HFFc6 (cell line): ENCODE measurements at places on chromosomes 3 and 15.
A peak's percentile ranks its signal among the peaks of the same experiment; 100 is the strongest.

DNA sequence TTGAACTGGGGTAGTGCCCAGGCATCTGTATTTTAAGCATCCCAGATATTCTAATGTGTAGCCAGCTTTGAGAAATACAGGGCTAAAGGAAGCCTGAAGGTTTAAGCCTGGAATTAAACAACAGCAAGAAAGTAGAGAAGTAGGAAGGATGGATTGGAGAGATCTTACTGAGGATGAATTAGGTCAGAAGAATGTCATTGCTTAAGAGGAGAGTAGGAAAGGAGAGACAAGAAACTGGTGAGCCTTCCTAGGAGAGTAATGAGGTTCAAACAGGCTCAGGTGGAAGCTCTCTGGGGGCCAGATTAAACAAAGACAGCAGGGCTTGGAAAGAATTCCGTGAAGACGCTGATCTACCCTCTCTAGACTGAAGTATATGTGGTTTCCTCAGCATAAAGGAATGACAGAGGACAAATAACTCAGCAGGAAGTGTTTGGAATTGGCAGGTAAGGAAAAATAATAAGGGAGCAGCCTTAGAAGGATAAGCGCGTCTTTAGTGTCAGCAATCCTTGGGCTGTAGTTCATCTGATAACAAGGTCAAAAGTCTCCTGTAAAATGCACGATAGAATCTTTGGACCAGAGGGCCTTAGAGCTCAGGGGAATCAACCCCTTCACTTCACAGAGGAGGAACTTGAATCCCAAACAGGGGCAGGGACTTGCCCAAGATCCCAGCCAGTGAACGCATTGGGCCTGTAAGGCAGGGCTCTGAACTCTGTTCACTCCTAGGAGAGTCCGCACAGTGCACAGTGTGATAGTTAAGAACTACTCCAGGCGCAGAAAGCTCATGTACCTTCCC, 90.9 kb downstream of the TP63 start:
- DNase-seq: no peak
- no peaks in the 10 kb centered on the region for H3K4me1 ChIP-seq
- H3K27ac ChIP-seq: no peak overlapping the region
- no peak overlapping the region for H3K4me3 ChIP-seq
- no peaks in the 10 kb centered on the region for H3K36me3 ChIP-seq
- peaks cover 1% of the 10 kb centered on the region; the same call in 1 of the 2 replicates for H3K27me3 ChIP-seq

DNA sequence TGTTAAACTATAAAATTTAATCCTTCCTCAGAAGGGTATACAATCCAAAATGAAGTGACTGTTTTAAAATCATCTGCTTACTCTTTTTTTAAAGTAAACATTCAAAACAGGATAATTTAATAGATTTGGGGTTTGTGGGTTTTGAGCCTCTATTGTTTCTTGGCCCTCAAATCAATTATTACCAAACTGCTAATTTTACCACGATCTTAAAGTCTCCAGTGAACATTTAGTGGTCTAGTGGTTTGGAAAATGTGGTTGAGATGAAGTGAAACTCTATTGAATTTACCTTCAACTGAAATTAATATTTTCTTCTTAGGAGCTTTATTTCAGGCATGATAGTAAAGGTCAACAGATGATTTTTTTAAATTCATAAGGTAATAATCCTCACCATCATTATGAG, 11.2 kb upstream of the ATP11B start:
- H3K4me1 ChIP-seq: no peaks in the 10 kb centered on the region; the same call in 1 of the 2 replicates
- H3K4me3 ChIP-seq: no peak overlapping the region
- H3K36me3 ChIP-seq: no peaks in the 10 kb centered on the region
- no peak overlapping the region for H3K27ac ChIP-seq
- DNase-seq: no peak

- H3K36me3 ChIP-seq: no peaks in the 10 kb centered on the region
- DNase-seq: no peak
- H3K4me3 ChIP-seq: no peak overlapping the region
- no peaks in the 10 kb centered on the region for H3K27me3 ChIP-seq
- no peaks in the 10 kb centered on the region for H3K4me1 ChIP-seq
These were observed 3.6 kb upstream of the C3orf85 start for GRCh38 chr3:109132801-109133473.

GRCh38 chr15:69468241-69469121, 15.9 kb downstream of the RPLP1 start:
- H3K27ac ChIP-seq: no peak overlapping the region
- no peaks in the 10 kb centered on the region for H3K36me3 ChIP-seq
- peak; percentile 39 for DNase-seq
- H3K4me1 ChIP-seq: peaks cover 41% of the 10 kb centered on the region
- H3K27me3 ChIP-seq: no peaks in the 10 kb centered on the region; the same call in none of the 2 replicates

DNA sequence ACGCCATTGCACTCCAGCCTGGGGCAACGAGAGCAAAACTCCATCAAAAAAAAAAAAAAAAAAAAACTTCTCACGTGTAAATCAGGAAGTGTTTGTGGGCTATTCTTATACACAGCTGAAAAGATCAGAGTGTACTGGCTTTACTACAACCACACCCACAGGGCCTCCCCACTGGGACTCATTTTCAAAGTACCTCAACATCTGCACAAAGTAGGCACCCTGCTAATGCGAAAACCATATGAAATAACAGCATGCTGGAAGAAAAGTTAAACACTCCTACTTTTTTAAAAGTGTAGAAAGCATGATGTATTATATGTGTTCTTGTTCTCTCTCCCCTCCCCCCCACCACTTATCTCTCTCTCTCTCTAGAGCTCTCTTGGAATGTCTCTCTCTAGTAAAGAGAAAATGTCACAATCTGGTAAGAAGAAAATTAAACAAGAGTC, 11.1 kb downstream of the UACA start:
- no peak for DNase-seq
- H3K36me3 ChIP-seq: peaks cover 14% of the 10 kb centered on the region; the same call in 1 of the 2 replicates
- no peak overlapping the region for H3K4me3 ChIP-seq
- peaks cover 73% of the 10 kb centered on the region for H3K4me1 ChIP-seq
- peak overlapping the region; percentile 37; the same call in 1 of the 2 replicates for H3K27ac ChIP-seq

DNA sequence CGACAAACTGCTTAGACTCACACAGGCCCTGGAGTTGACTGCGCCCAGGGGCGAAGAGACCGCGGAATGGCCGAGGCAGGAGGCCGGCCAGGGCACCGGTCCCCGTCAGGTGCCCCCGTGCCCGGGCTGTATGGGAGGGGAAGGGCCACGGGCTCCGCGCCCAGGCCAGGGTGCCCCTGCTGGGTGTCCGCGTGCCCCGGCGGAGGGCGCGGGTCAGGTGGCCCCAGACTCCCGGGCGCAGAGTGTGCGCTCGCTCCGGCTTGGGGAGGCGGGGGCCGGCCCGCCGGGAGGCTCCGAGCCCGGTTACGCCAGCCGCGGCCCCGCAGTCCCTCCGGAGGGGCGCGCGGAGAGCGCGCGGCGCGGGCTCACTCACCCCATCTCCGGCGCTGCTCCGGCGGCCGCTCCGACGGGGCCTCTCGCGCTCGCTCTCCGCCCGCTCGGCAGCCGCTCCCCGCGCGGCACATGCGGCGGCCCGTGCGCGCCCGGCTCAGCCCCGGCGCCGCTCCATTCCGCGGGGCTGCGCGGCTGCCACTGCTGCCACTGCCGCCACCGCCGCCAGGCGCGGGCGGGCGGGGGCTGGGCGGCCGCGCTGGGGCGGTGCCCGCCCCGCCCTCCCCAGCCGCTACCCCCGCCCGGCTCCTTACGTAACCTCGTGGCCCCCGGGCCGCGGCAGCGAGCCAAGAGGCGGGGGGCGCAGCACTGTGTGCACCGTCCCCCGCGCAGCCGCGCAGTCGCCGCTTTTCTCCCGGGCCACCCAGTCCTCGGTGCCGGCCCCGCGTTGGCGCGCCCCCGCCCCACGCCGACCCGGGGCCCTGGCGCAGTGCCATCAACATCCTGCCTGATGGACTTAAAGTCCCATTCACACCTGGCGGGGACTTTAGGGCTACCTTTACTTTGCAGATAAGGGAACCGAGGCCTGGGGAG, at the start of gene HOMER2:
TSS of gene HOMER2 (minus strand) at position 563 of the 924 bp plus-strand sequence. CDS start at position 378, 185 bp downstream.
- no peaks in the 10 kb centered on the region for H3K4me1 ChIP-seq
- H3K36me3 ChIP-seq: no peaks in the 10 kb centered on the region
- peaks cover 13% of the 10 kb centered on the region; the same call in 1 of the 2 replicates for H3K27me3 ChIP-seq
- no peak within 1 kb of the TSS for H3K27ac ChIP-seq

DNA sequence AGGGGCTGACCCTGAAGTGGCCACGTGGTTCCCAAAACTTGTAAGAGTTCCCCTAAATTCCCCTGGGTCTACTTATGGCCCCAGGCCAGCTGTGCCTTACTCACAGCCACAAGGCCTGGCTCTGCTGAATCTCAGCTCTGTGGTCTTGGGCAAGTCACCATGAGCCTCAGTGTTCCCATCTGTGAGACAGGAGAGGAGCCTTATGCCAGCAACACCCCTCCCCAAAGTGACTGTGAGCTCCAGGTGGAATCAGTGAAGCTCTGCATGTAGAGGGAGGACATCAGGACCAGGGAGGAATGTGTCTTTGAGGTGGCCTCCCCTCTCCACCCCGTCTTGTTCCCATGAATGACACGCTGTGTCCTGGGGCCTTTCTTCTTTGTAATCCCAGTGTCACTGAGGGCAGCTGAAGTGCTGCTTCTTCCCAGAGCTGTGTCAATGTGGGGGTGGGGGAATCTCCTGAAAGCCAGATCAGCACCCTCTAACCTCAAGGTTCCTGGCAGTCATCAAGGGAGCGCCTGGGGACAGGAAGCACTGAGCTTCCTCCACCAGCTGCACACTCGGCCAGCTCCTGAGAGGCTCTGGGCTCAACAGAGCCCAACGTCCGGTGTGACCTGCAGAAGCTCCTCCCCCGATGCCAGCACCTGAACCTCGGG, 258.9 kb downstream of the UACA start:
- H3K27ac ChIP-seq: no peak overlapping the region
- H3K4me1 ChIP-seq: peaks cover 58% of the 10 kb centered on the region
- 0 out of 2 replicates have a peak overlapping the region, but pooled peaks have one; percentile 20 for H3K4me3 ChIP-seq
- H3K36me3 ChIP-seq: no peaks in the 10 kb centered on the region

DNA sequence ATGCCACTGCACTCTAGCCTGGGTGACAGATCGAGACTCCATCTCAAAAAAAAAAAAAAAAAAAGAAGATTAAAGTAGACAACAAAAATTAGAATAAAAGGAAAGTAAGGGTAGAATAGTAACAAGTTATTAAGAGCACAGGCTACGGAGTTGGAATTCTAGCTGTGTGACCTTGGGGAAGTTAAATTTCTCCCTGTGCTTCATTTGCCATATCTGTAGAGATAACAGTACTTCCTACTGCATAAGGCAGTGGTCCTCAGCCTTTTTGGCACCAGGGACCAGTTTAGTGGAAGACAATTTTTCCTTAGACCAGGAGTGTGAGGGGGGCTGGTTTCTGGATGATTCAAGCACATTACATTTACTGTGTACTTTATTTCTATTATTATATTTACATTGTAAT, 28.7 kb upstream of the TMEM42 start:
- no peaks in the 10 kb centered on the region for H3K4me1 ChIP-seq
- no peaks in the 10 kb centered on the region for H3K27me3 ChIP-seq
- H3K27ac ChIP-seq: no peak overlapping the region
- H3K36me3 ChIP-seq: peaks cover 21% of the 10 kb centered on the region

DNA sequence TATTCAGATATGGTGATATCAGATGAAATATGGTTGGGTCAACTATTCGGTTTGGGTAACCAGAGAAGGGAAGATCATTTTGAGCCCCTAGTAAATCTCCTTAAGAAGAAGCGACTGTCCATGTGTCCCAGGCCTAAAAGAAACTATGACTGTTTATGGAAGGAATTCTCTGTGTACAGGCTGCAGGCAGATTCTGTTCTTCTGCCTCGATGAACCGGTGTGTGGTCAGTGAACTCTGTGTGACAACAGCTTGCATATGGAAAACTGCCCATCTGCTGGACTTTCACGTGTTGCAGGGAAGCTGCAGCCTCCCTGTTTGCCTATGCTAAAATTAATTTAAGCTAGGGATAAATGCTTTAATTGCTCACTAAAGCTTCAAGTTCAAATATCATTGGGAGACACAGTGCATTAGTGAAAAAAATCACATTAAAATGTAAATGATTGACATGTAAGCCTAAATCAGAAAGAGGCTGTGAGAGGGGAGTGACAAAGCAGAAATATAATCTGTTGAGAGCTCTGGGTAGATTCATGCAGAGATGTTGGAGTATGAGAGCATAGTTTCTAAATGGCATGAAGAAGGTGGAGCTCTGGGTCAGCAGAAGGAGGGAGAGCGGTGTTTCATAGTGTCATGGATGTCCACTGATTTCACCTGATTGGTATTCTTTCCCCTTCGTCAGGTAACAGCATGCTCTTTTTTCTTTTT, 65.4 kb upstream of the PFN2 start:
- no peak overlapping the region for H3K4me3 ChIP-seq
- H3K36me3 ChIP-seq: peaks cover 3% of the 10 kb centered on the region; the same call in 1 of the 2 replicates
- H3K27me3 ChIP-seq: no peaks in the 10 kb centered on the region
- H3K27ac ChIP-seq: no peak overlapping the region

GRCh38 chr3:33918126-33918756, 119.8 kb downstream of the PDCD6IP start:
- no peak overlapping the region for H3K27ac ChIP-seq
- no peak overlapping the region for H3K4me3 ChIP-seq
- no peaks in the 10 kb centered on the region for H3K36me3 ChIP-seq
- no peak for DNase-seq
- H3K4me1 ChIP-seq: no peaks in the 10 kb centered on the region
- H3K27me3 ChIP-seq: peaks cover 19% of the 10 kb centered on the region

- peaks cover 2% of the 10 kb centered on the region; the same call in 1 of the 2 replicates for H3K27me3 ChIP-seq
- H3K27ac ChIP-seq: peak overlapping the region; percentile 76
- H3K4me3 ChIP-seq: peak overlapping the region; percentile 24; the same call in 1 of the 2 replicates
- peaks cover 42% of the 10 kb centered on the region for H3K4me1 ChIP-seq
- peaks cover 11% of the 10 kb centered on the region; the same call in 1 of the 2 replicates for H3K36me3 ChIP-seq
- peak; percentile 91 for DNase-seq
These were observed 64.8 kb upstream of the SLCO2A1 start for GRCh38 chr3:134094491-134094890.

GRCh38 chr3:144055604-144056003, 84.0 kb downstream of the DIPK2A start:
- no peak overlapping the region; the same call in 1 of the 2 replicates for H3K4me3 ChIP-seq
- DNase-seq: peak; percentile 8
- no peaks in the 10 kb centered on the region for H3K36me3 ChIP-seq
- H3K27me3 ChIP-seq: no peaks in the 10 kb centered on the region
- H3K4me1 ChIP-seq: peaks cover 31% of the 10 kb centered on the region; the same call in 1 of the 2 replicates

- no peak for DNase-seq
- H3K4me1 ChIP-seq: no peaks in the 10 kb centered on the region
- no peaks in the 10 kb centered on the region for H3K36me3 ChIP-seq
- no peak overlapping the region for H3K27ac ChIP-seq
- no peak overlapping the region for H3K4me3 ChIP-seq
- H3K27me3 ChIP-seq: no peaks in the 10 kb centered on the region; the same call in 1 of the 2 replicates
These were observed 333.8 kb upstream of the TRIM42 start for GRCh38 chr3:140344082-140344454.

DNA sequence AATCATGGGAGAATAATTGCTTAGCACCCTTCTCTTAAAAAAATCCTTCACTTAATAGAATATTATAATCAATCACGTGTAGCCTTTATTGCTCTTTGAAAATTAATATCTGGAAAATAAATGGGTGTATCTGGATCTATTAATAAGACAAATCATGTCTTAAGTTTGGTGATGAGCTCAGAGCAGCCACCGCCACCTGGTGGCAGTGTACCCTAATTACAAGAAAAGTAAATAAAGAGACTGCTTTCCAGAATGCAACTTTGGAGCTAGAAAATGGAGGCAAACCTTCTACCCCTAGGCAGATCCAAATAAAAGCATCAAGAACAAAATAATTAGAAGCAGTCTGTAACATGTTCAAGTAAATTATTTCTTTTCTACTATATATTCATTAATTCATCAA, 43.5 kb downstream of the EPHB1 start:
- H3K4me1 ChIP-seq: no peaks in the 10 kb centered on the region
- no peak overlapping the region for H3K4me3 ChIP-seq
- no peaks in the 10 kb centered on the region for H3K36me3 ChIP-seq
- H3K27me3 ChIP-seq: peaks cover 1% of the 10 kb centered on the region; the same call in 1 of the 2 replicates

GRCh38 chr3:101940521-101941317, 91.4 kb downstream of the NFKBIZ start:
- H3K36me3 ChIP-seq: no peaks in the 10 kb centered on the region; the same call in 1 of the 2 replicates
- DNase-seq: peak; percentile 96
- H3K27ac ChIP-seq: no peak overlapping the region
- no peaks in the 10 kb centered on the region; the same call in 1 of the 2 replicates for H3K27me3 ChIP-seq
